Natural killer cell treated with Interleukin-12 subunit alpha and Interleukin-12 subunit beta and Interleukin-15 and Interleukin-18, amount 100 ng/mL, for 72 hours (primary cell): ENCODE measurements at places on chromosomes 3 and 15. TPM values are rescaled to one million over a fixed set of nuclear protein-coding genes. Genes with fewer than 3 reads are reported as not detected.

The GPR160 gene
- 12.4 TPM for total RNA-seq

The MAGEF1 gene
- 7.4 TPM for total RNA-seq

The PTPRG gene
- total RNA-seq = 0.33 TPM

The FEZF2 gene
- not detected for total RNA-seq

The LZTFL1 gene
- 7.1 TPM for total RNA-seq

The LEO1 gene
- 29.6 TPM for total RNA-seq

The COL6A5 gene
- not detected for total RNA-seq

The MED12L gene
- 1.7 TPM for total RNA-seq

The GOLGA8R gene
- 70.9 TPM for total RNA-seq

The CFAP100 gene
- not detected for total RNA-seq

The INKA1 gene
- not detected for total RNA-seq

The CACNA2D2 gene
- total RNA-seq = 1.7 TPM

The IL16 gene
- total RNA-seq = 84.1 TPM

The UBA5 gene
- 51.7 TPM for total RNA-seq

The GAP43 gene
- total RNA-seq = not detected

The DNAJC13 gene
- 36.0 TPM for total RNA-seq

The DAZL gene
- total RNA-seq = not detected

The MDFIC2 gene
- total RNA-seq = not detected

The SERPINI2 gene
- not detected for total RNA-seq

The SPINK8 gene
- not detected for total RNA-seq

The SENP2 gene
- 41.2 TPM for total RNA-seq

The RETNLB gene
- not detected for total RNA-seq

The CCRL2 gene
- total RNA-seq = 6.2 TPM

The XRN1 gene
- 86.8 TPM for total RNA-seq

The TNNC1 gene
- total RNA-seq = not detected

The ZNF80 gene
- not detected for total RNA-seq

The C2CD4A gene
- not detected for total RNA-seq

The IGSF11 gene
- 0.17 TPM for total RNA-seq

The SNX22 gene
- total RNA-seq = 0.07 TPM

The SLC9A9 gene
- 11.0 TPM for total RNA-seq

The LOXL1 gene
- 0.36 TPM for total RNA-seq

The ITPR1 gene
- total RNA-seq = 177 TPM

The SGO1 gene
- total RNA-seq = 21.6 TPM

The C3orf18 gene
- 6.2 TPM for total RNA-seq

The CD80 gene
- 1.7 TPM for total RNA-seq

The CPLX3 gene
- total RNA-seq = 0.43 TPM

The RTP1 gene
- not detected for total RNA-seq

The SLC9C1 gene
- not detected for total RNA-seq
